ENCODE measurements at places on chromosomes 16 and 17.
A peak's percentile ranks its signal among the peaks of the same experiment; 100 is the strongest.

- DNase-seq, result no peak
Observed at GRCh38 chr17:8964801-8965393, 610 bp downstream of the PIK3R5 start.

- DNase-seq, result no peak
Observed at GRCh38 chr16:2967721-2968161, 1.4 kb upstream of the PAQR4 start.

- DNase-seq, result peak; percentile 53
Observed at GRCh38 chr16:57304169-57305061, 19.9 kb upstream of the PLLP start.

DNA sequence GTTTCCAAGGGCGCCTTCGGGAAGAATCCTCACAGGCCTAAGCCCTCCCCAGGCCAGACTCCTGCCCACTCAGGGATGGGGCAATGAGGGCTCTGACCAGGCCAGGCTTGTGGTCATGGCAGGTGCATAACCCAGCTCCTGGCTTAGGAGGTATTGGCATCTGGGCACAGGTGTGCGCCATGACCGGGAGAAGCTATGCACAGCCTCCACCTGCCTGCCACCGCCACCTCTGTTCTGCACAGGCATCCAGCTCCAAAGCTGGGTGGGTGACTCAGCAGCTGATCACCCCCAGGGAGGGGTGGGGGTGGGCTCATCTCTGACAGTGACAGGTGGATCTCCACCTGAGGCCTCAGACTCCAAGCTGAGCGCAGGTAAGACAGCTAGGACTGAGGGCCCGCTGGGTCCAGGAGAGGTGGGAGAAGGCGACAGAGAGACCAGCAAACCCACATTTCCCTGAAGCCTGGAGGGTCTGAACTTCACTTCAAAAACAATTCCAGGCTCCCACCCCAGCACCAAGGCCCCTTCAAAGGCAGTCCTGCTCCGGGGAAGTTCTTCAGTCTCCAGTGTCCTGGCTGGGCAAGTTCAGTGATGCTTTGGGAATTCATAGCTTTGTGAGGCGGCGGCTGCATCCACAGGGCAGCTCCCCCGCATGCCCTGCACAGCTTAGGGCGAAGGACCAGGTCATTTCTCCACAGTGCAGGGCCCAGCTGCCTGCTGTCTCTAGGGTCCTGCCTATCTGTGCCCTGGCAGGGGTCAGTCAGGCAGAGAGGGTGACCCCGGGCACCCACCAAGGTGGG lies 121.6 kb upstream of the SMURF2 start:
- no peak for DNase-seq

DNA sequence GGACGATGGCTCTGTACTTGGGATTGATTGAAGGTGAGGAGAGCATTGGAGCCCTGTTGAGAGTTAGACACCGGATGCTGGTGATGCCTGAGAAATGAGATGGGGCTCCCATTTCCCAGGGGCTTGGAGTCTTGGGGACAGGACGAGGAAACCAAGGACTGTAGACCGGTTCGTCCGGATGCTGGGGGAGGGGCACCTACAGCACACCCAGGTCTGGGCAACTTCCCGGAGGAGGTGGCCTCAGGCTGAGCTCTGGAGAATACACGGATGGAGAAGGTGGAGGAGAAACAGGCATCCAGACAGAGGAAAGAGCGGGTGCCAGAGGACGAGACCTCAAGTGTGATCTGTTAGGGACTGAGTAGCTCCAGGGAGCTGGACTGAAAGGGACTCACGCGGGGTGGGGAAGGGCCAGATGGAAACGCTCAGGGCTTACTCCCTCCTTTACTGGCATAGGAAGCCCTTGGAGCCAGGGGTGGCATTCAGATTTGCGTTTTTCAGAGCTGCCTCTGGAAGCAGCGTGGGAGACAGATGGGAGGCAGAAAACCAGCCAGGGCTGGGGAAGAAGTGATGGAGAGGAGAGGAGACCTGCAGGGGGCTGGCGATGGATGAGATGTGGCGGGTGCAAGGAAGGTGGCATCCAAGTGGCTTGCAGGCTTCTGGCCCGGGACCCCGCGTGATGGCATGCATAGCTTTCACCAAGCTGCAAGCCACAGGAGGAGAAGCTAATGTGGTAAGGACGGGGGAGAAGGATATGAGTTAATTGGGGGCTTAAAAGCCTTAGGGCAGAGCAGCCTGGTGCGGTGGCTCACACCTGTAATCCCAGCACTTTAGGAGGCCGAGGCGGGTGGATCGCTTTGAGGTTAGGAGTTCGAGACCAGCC lies 8.3 kb downstream of the C1QTNF1 start:
- no peak for DNase-seq
